ENCODE measurements at places on chromosomes 1 and 21.

DNA sequence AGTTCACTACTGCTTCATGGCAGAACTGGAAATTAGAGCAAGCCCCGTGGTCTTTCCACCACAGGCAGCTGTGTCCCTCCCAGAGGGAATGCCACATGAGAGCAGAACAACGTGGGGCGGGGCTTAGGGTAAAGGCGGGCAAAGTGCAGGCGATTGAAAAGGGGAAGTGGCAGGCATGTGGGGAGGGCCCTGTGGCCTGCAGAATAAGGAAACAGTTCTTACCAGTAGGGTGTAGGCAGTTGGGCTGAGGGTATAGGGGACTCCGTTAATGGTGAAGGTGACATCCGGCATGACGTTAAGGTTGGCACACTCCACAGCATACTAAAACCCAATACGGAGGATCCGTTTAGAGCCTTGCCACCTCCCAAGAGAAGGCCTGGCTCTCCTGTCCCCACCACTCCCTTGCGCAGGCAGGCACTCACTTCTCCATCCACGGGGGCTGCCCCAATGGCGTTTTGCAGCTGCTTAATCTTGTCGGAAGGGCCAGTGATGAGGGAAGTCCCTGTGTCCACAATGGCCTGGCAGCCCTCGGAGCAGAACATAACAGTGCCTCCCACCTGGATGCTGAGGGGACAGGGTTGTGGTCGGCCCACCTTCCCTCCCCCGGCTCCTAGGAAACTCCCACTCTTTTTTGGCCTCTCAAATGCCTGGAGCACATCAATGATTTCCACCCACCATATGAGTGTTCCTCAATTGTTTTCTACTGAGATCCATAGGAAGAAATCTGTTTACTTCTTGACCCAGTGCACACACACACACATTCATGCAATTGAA is 9.1 kb upstream of the RAB7B start:
- peak; percentile 16 for DNase-seq

- no peak for DNase-seq
These were observed 7.3 kb downstream of the SLC1A7 start for GRCh38 chr1:53134961-53135734.

DNA sequence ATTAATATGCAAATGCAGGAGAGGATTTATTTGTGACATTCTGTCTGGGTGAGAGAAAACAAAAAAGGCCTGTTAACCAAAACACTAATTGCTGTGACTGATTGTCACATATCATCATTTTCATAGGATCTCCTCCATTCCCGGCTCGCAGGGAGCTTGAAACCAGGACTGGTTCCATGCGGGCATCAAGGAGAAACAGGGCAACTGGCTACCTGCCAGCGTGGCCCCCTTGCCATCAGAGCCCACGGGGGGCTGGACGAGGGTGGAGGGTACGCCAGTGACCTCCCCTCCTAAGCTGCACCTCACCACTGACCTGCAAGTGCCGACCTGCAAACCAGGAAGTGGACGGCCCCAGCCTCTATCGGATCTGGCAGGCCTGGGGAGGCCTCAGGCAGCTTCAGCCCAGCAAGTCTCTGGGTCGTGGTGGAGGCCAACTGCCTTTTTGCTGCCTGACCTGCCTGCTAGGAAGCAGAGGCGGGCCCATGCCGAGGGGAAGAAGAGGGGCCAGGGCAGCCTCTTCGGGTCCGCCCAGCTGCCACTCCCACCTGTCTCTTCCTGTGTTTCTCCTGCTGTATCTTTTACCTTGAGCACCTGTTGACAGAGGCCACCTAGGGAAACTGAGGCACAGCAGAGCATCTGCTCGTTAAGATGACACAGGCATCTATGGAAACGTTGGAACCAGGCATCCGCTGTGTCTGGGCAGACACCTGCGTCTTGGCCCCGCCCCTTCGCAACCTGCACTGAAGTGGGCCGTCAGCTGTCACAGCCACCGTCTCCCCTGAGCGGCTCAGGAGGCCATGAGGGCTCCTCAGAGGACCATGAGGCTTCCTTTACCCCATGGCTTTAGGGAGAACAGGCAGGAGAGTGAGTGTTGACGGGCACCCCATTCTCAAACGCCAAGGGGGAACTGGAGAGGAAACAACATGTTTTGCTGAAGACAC is 74.8 kb downstream of the CASZ1 start:
- no peak for DNase-seq

GRCh38 chr1:33099290-33100118 is 18.6 kb downstream of the AZIN2 start:
- peak; percentile 24 for DNase-seq

DNA sequence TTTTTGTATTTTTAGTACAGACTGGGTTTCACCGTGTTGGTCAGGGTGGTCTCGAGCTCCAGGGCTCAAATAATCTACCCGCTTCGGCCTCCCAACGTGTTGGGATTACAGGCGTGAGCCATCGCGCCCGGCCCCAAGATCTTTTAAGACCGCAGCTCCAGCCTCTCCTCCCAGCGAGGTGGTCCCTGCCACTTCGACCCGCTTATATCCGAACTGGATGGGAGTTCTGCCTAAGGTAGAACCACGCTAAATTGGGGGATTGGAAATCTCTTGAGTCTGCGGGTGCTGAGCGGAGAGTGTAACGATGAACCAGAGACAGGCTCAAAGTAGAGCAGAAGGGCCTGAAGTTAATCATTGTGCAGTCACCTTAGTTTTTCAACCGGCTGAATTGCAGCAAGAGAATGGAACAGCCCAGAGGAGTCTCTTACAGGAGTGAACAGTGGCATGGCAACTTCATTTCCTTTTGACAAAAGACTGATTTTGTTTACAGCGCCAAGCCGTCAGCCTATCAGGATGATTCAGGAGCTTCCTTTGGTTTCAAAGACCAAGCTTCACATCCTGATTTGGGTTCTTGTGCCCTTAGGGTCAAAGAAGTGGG is 726 bp upstream of the CYB5R1 start:
- DNase-seq: no peak

- DNase-seq: no peak
These were observed 337.2 kb downstream of the RPS6KC1 start for GRCh38 chr1:213388199-213388598.

GRCh38 chr21:31629972-31630711 is 29.4 kb upstream of the SOD1 start:
- DNase-seq: no peak

DNA sequence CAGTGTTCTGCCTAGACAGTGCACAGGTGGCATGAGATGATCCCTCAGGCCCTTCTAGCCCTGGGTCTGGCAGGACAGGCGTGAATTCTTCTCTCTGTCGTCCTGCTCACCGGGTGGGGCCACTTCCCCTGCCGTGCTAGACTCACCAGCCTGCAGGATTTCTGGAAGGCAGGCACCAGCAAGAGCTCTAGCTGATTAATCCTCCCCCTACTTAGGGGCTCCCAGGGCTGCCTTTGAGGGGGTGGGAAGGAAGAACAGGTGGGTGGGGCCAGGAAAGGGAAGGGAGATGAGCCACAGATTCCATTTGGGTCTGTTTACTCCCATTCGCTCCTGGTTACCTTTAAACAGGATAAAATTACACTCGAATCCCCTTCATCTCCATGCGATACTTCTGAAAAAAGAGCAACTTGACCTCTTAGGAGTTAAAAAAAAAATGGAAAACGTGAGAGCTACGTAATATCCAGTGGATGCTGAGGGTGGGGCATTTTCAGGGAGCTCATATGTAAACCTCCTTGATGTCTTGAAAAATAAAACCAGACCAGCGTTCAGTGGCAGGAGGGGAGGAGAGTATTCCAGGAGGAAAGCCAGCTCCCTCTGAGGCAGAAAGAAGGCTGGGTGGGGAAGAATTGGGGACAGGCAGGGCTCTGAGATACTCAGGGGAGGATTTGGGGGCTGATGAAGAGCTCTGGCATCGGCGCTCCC is 665.5 kb downstream of the PTPRU start:
- no peak for DNase-seq

DNA sequence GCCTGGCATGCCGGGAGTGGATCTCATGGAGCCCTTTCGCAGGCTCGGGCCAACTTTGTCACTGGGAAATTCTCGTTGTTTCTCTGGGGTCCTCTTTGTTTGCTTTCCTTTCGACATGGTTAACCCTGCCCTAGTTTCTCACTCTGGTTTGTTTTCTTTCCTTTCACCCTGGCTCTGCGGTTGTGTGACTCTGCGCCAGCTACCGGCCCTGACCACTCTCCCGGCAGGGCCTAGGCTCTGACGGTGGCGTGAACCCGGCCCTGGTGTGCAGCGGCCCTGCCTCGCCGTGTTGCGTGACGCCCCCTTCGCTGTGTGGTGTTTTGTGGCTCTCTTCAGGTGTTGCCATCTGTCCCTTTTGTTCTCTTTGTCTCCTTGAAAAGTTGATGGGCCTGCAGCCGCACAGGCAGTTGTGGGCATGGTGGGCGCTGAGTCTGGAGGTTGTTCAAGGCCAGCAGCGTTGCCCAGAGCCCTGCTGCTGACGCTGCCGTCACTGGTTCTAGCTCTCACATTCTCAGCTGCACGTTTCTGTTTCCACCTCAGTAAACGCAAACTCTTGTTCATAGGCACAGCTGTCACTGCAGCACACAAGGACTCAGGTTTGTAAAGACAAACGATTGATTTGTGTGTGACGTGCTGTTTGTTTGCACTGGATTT is 64.6 kb upstream of the DIP2A start:
- no peak for DNase-seq

Measured in stimulated activated CD8-positive, alpha-beta memory T cell treated with anti-CD3 and anti-CD28 coated beads, Interleukin-7, amount 100 ng/mL, for 1 hour (primary cell).